A549 treated with dexamethasone at 1 μM for 4 hours (cell line): ENCODE measurements at places on chromosomes 2 and 18. TPM values are rescaled to one million over a fixed set of nuclear protein-coding genes. Genes with fewer than 3 reads are reported as not detected.

ANKRD30B gene
- not detected in 5 replicates for total RNA-seq

OTOS gene
- not detected in 5 replicates for total RNA-seq

SCN3A gene
- 0.01 to 0.02 TPM (median 0.02 TPM) in 3 of 5 replicates, not detected in the others for total RNA-seq

DNAH7 gene
- 0.79 to 2.1 TPM (median 1.0 TPM) in 5 replicates for total RNA-seq

PSMA8 gene
- total RNA-seq: not detected in 5 replicates

ABCG8 gene
- 0.04 TPM in 1 of 5 replicates, not detected in the others for total RNA-seq

CCDC142 gene
- total RNA-seq: 6.6 to 14.5 TPM (median 12.6 TPM) in 5 replicates

CTLA4 gene
- total RNA-seq: not detected in 5 replicates

CFC1 gene
- 0.07 to 0.08 TPM in 2 of 5 replicates, not detected in the others for total RNA-seq

FOXI3 gene
- 0.03 to 0.05 TPM (median 0.04 TPM) in 3 of 5 replicates, not detected in the others for total RNA-seq

RBM43 gene
- 2.2 to 3.5 TPM (median 3.0 TPM) in 5 replicates for total RNA-seq

SLC16A14 gene
- 0.66 to 1.3 TPM (median 0.86 TPM) in 5 replicates for total RNA-seq

PIEZO2 gene
- total RNA-seq: 0.44 to 1.2 TPM (median 0.70 TPM) in 5 replicates

DOCK10 gene
- total RNA-seq: 24.0 to 27.3 TPM (median 26.2 TPM) in 5 replicates

SCYGR4 gene
- total RNA-seq: not detected in 5 replicates

ERMN gene
- not detected in 5 replicates for total RNA-seq

FRZB gene
- 0.03 to 0.11 TPM (median 0.09 TPM) in 5 replicates for total RNA-seq

CD207 gene
- total RNA-seq: 0.05 to 0.08 TPM (median 0.07 TPM) in 3 of 5 replicates, not detected in the others

FOXD4L1 gene
- total RNA-seq: 0.09 to 0.54 TPM (median 0.41 TPM) in 5 replicates

DNAJC5G gene
- total RNA-seq: not detected in 5 replicates

HOXD13 gene
- 0.12 to 0.19 TPM (median 0.14 TPM) in 5 replicates for total RNA-seq

EIF2AK3 gene
- total RNA-seq: 38.4 to 51.6 TPM (median 44.1 TPM) in 5 replicates

CAPN14 gene
- 0.04 to 0.06 TPM (median 0.05 TPM) in 4 of 5 replicates, not detected in the other for total RNA-seq

UGT1A4 gene
- total RNA-seq: 0.07 TPM in 1 of 5 replicates, not detected in the others

ARHGEF33 gene
- total RNA-seq: 0.01 to 0.11 TPM (median 0.06 TPM) in 4 of 5 replicates, not detected in the other

AGFG1 gene
- total RNA-seq: 95.4 to 139 TPM (median 129 TPM) in 5 replicates

MEP1B gene
- 0.05 to 0.09 TPM (median 0.08 TPM) in 3 of 5 replicates, not detected in the others for total RNA-seq

CLIP4 gene
- 14.4 to 24.3 TPM (median 20.9 TPM) in 5 replicates for total RNA-seq

REEP1 gene
- total RNA-seq: 0.89 to 1.6 TPM (median 1.2 TPM) in 5 replicates

MAIP1 gene
- total RNA-seq: 33.2 to 39.2 TPM (median 37.8 TPM) in 5 replicates

HMSD gene
- 0.03 to 1.2 TPM (median 0.67 TPM) in 3 of 5 replicates, not detected in the others for total RNA-seq

FAM124B gene
- 0.05 TPM in 1 of 5 replicates, not detected in the others for total RNA-seq

UGT1A5 gene
- total RNA-seq: 0.06 TPM in 1 of 5 replicates, not detected in the others

MALL gene
- 154 to 172 TPM (median 164 TPM) in 5 replicates for total RNA-seq

PJVK gene
- 1.1 to 1.9 TPM (median 1.6 TPM) in 5 replicates for total RNA-seq

TWIST2 gene
- total RNA-seq: 8.1 to 12.9 TPM (median 12.3 TPM) in 5 replicates

NRP2 gene
- total RNA-seq: 79.1 to 143 TPM (median 133 TPM) in 5 replicates

FAM98A gene
- 70.8 to 89.5 TPM (median 76.6 TPM) in 5 replicates for total RNA-seq

NDC80 gene
- total RNA-seq: 11.3 to 13.8 TPM (median 12.8 TPM) in 5 replicates

INHA gene
- total RNA-seq: 0.35 to 0.47 TPM (median 0.38 TPM) in 5 replicates

MAPK4 gene
- total RNA-seq: 0.15 to 0.31 TPM (median 0.21 TPM) in 5 replicates

ANKRD29 gene
- 11.8 to 20.6 TPM (median 17.8 TPM) in 5 replicates for total RNA-seq

TTN gene
- total RNA-seq: under 0.01 to 0.04 TPM (median 0.01 TPM) in 5 replicates
